ENCODE measurements at places on chromosomes 6 and 20.
A peak's percentile ranks its signal among the peaks of the same experiment; 100 is the strongest.

DNA sequence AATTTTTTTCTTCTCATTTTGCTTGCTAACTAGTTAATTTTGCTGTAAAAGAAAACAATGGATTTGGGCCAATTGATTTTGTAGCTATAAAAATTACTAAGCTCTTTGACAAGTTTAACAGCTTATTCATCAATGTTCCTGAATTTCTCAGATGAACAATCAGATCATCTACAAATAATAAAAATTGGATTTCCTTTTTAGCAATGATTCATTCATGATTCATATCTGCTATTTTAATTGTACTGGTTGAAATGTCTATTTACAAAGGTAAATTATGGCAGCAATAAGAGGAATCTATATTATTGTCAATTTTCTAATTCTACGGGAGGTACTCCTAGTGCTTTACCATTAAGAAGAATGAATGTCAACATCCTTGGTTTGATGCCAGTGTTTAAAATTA is 178.8 kb upstream of the BTBD3 start:
- DNase-seq, result no peak

DNA sequence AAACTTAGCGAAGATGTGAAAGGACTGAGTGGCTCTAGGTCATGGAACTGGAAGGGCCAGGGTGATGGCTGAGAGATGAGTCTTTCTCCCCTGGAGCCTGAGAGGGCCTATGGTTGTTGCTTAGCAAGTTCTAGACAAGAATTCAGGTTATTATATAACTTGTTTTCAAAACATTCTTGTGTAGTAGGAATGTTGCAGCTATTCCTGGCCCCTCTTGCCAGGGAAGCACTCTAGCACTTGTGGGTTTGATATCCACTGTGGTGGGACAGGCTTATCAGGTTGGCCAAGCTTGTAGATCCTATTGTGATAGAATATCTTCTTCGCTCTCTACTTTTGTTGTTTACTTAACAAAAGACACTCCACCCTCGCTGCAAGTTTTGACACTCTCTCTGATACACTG is 211.8 kb upstream of the CITED2 start:
- DNase-seq, result no peak

- DNase-seq, result peak; percentile 71
Observed at GRCh38 chr6:32073101-32073500, 34.9 kb downstream of the CYP21A2 start.

- no peak for DNase-seq
Observed at GRCh38 chr6:47283993-47284392, 25.7 kb downstream of the TNFRSF21 start.

GRCh38 chr20:44296011-44296410 is 15.0 kb downstream of the FITM2 start:
- peak; percentile 42 for DNase-seq

GRCh38 chr6:64023693-64024092 is 388.1 kb downstream of the PHF3 start:
- DNase-seq, result no peak

- no peak for DNase-seq
Observed at GRCh38 chr20:25061821-25062530, 4.0 kb upstream of the ACSS1 start.
